ENCODE measurements at places on chromosomes 3 and 15.

DNA sequence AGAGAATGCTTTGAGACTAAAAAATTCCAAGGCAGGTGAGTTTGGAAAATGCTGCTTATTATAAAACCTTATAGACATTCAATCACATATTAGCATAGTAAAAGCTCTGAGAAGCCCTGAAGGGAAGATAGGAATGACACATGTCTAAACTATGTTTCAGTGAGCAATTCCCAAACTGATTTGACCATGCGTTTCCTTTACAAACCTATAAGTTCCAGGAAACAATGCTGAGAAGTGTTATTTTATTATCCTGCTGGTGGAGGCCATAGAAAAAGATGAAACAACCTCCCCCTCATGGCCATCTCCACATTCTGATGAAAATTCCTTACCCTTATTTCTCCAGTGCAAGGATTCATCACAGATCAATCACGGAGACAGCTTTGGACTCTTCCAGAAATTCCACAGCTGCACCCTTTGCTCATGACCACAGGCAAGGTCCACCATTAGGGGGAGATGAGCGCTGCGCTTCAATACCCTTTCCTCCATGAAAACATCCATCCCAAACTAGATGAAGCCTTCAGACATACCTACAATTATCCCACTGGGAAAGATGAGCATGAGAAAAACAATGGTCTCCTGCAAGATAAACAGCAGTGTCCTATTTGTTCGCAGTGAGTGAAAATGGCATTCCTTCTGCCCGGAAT is 372.1 kb downstream of the MAGI1 start:
- peak; percentile 21 for DNase-seq

DNA sequence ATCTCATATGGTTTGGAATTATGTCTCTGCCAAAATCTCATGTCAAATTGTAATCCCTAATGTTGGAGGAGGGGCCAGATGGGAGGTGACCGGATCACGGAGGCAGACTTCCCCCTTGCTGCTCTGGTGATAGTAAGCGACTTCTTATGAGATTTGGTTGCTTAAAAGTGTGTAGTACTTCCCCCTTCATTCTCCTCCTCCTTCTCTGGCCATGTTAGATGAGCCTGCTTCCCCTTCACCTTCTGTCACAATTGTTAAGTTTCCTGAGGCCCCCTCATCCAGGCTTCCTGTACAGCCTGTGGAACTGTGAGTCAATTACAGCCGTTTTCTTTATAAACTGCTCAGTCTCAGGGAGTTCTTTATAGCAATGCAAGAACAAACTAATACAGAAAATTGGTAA is 51.1 kb downstream of the NEDD4 start:
- no peak for DNase-seq

DNA sequence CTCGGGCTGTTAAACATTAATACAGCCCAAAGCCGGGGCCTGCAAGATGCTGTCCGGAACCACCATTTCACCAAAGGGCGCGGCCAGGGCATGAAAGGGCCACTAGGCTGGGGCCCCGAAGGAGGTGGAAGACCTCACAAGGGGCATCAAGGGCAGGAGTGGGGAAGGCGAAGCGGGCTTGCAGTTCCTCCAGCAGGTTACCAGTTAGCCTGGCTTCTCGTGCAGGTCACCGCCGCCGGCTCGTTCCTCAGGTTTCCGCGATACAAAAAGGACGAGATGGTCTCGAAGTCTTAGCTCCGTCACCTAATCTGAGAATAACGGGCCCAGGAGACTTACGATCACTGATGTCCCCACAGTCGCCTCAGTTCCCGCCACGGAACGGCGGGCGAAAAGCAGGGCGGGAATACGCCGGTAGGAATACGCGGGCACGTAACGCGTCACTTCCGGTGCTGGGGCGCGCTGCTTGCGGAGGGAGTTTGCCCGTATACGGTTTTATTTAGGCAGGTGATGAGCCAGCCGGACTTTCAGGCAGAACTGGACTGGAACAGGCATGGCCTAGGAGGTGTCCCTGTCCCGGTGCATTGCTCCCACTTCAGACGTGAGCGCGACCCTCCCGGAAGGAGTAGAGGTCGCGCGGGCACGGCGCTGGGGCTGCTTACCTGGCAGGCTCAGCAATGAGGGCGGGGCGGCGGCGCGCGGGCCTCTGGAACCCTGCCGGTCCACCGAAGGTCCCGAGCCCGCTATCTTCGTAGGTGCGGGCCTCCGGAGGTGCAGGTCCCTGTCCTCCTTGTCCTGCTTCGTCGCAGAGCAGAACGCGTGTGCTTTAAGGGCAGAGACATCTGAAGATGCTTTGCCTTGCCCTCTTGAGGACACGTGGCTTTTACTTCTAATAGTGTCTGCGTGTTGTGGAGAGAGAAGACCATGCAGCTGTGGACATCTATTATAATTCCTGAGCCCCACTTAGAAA is at the start of gene RFC4:
Gene RFC4, minus strand, starts transcription at position 394 of the 967 bp plus-strand sequence. CDS start 1,769 bp downstream, outside the sequence.
- peak; percentile 56 for DNase-seq

- DNase-seq, result peak; percentile 95
Observed at GRCh38 chr3:43001094-43001553, 22.0 kb downstream of the GASK1A start.

- DNase-seq, result no peak
Observed at GRCh38 chr3:49172551-49173041, 1.2 kb downstream of the KLHDC8B start.

DNA sequence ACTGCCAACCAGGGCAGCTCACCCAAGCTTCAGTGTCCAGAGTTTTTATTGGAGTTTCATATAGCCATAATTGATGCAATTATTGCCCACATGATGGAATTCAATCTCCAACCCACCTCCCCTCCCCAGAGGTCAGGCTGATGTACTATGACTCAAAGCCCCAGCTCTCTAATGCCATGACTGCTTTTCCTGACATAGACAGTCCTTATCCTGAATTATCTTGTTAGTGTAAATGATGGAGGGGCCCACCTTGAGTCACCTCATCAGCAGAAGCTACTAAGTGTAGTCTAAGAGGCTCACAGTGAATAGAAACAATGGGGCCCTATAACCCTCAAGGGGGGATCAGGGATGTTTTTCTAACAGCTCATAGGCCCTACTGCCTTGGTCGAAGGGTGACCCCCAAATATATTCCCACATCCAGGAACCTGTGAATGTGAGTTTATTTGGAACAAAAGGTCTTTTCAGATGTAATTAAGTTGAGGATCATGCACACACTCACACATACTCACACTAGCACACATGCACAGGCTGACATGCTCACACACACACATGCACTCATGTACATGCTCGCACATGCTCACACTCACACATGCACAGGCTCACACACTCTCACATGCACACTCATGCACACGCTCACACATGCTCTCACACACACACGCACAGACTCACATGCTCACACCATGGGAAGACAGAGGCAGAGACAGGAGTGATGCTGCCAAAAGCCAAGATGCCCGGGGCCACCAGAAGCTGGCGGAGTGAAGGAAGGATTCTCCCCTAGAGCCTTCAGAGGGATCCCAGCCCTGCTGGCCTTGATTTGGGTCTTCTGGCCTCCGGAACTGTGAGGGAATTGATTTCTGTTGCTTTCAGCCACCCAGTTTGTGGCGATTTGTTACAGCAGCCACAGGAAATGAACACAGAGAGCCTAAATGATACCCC is 131.2 kb upstream of the SMAD3 start:
- no peak for DNase-seq

Measured in iris pigment epithelial cell (primary cell).